Erythroblast (primary cell): ENCODE measurements at places on chromosomes 5 and 9.

DNA sequence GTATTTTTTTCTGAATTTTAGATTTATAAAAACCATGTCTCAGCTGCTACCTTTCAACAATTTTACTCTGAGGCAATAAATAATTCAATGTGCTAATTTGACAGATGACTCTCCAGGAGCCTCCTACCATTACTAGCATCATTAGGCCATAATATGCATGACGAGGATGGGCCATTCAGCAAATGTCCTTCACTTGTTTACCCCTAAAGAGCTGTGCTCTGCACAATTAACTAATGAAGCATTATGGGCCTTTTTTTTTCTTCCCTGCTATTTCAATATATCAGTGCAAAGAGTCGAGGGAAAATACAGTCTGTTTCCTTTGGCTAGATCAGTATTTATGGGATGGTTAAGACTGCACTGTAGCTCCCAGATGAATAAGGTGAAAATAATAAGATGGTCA is 627.2 kb downstream of the ISL1 start:
- DNase-seq = no peak

DNA sequence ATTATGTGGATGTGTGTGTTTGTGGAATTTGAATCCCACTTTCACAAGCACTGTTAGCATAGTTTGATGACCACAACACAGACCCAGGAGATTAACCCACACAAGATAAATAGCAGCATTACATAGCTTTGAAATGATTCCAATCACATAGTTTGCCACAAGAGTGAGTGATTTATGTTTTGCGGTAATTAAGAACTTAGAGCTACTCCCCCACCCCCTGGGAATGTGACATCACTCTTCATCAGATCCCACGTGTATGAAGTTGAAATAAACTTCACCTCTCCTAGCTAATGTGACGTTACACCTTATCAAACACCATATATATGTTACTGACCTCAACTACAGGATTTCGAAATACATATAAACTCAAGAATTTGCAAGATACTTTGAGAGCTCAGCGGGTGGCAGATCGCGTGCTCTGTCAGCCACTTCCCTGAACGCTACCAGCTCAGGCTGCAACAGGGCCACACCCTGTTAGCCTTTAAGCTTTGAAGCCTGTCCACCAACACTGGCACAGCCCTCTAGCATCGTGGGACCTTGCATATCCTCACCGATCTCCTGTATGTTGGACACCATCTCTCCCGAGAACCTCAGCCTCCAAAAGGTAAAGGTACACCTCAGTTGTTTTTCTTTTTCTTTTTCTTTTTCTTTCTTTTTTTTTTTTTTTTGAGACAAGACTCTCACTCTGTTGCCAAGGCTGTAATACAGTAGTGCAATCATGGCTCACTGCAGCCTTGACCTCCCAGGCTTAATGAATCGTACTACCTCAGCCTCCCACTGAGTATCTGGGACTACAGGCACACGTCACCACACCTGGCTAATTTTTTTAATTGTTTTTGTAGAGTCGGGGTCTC is 1.7 kb upstream of the AGTPBP1 start:
- DNase-seq = peak; percentile 66

GRCh38 chr5:81749561-81750307 is 1.2 kb downstream of the SSBP2 start:
- DNase-seq = peak; percentile 66

- peak; percentile 73 for DNase-seq
Observed at GRCh38 chr5:55306641-55307382, 682 bp downstream of the DHX29 start.

DNA sequence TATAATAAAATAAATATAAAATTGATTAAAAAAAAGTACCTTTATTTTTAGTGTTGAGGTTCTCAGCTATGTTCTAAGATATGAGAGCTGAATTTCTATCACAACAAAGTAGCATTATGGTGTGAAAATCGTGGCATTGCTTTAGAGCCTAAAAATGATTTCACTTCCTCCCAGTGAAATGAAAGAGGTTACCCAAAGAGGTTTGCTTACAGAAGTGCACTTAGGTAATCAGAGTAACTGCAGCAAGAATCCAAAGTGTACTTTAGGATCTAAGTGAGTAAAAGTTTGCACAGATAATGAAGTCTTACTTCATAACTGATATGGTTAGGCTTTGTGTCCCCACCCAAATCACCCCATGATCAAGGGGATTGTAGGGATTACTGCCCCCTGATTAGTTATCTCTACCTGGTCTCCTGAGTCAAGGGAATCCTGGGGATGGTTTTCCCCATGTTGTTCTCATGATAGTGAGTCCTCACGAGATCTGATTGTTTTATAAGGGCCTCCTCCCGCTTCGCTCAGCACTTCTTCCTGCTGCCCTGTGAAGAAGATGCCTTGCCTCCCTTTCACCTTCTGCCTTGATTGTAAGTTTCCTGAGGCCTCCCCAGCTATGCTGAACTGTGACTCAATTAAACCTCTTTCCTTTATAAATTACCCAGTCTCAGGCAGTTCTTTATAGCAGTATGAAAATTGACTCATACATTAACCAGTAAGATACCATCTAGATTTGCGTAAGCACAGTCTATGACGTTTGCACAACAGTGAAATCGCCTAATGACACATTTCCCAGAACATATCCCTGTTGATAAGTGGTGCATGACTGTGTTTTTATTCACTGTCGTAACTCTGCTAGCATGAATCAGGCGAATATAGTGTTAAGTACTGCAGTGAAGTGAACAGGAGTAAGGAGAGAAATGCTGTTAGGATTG is 40.3 kb upstream of the LRRC70 start:
- peak; percentile 92 for DNase-seq

DNA sequence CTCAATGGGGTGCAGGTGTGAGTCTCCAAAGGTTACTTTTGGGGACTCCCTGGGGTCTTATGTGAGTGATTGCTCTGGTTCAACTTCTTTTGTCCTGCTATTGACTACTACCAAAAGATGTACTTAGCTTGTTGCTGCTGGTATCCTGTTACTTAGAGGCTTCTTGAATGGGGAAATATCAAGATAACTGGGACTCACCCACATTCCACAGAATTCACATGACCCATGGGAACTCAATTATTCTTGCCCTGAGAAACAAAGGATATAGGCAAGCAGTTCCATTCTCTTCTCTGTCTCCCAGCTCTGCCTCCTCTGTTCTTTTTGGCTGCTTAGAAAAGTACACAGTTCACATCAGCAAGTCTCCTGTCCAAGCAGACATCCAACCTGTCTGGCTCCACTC is 105.9 kb downstream of the UNC13B start:
- no peak for DNase-seq

- DNase-seq = peak; percentile 24
Observed at GRCh38 chr9:84404095-84404686, 63.6 kb upstream of the SLC28A3 start.

GRCh38 chr5:17396247-17396646 is 101.8 kb upstream of the TAF11L2 start:
- DNase-seq = no peak

DNA sequence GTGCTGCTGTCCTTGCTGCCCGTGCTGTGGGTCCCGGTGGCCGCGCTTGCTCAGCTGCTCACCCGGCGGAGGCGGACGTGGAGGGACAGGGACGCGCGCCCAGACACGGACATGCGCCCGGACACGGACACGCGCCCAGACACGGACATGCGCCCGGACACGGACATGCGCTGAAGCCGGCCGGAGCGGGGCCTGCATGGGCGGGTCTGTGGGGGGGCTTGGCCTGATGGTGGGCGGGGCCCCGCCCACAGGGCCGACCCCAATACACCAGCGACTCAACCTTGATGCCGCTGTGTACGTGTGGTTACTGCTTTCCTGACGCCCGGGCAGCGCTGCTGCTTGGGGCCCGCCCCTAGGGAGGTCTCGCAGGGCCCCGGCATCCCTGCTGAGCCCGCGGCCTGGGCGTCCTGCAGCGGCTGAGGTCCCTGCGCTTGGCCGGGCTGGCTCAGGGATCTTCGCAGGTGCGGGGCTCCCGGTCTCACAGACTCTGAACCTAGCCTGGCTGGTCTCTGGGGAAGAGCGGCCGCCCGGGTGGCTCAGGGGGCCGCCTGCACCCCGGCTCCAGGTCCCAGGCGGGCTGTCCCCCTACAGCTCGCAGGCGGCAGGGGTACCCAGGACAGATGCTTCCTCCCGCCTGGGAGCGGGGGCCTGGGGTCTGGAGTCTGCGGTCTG is 20.9 kb downstream of the SLC6A18 start:
- DNase-seq = no peak

DNA sequence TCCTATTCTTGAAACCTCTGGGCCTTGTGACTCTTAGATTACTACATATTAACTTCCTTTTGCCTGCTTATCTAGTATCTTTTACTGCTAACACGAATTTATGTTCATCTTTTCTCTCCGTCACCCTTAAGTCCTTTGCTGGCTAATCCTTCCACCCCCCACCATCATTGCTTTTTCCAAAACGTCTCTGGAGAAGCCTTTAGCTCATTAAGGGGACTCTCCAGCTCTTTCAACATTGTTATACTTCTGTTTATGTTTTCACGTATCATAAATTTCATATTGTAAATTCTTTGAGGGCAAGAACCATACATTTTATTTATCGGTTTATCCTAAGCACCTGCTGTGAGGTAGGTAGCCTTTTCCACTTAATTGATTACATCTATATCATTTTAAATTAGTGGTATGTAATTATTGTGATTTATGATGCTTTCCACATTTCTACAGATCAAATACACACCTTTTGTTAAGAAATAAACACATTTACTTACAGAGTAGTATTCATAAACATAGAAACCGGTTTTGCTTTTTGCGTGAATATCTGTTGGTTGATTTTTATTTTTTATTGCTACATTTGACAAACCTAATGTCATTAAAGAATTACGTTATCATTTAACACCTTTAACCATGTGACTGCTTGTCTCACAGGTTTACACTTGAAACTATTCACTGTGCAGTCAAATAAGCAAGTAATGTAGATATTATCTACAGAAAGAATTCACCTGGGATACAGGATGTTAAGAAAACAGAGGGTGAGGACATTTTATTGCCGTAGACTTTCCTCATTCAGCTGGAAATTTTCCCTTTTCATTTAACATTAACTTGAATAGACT is 15.4 kb upstream of the SNX2 start:
- DNase-seq = no peak

- DNase-seq = no peak
Observed at GRCh38 chr9:116207371-116208111, 54.0 kb downstream of the PAPPA start.

- DNase-seq = no peak
Observed at GRCh38 chr5:113236536-113237288, 198.1 kb downstream of the TSSK1B start.

DNA sequence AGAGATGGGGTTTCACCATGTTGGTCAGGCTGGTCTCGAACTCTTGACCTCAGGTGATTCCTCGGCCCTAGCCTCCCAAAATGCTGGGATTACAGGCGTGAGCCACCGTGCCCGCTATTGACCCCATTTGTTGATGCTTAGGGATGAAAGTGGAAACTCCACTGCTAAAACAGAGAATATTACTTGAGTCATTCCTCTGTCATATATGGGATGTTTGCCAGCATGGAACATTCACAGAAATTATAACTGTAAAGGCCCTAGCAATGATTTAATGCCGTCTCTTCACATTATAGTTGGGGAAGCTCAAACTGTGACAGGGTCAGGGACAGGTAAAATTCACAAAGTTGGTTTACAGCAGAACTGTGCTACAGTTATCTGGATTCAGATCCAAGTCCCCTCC is 94.5 kb downstream of the TMC1 start:
- no peak for DNase-seq

- no peak for DNase-seq
Observed at GRCh38 chr5:64587370-64587769, 81.6 kb downstream of the RGS7BP start.

DNA sequence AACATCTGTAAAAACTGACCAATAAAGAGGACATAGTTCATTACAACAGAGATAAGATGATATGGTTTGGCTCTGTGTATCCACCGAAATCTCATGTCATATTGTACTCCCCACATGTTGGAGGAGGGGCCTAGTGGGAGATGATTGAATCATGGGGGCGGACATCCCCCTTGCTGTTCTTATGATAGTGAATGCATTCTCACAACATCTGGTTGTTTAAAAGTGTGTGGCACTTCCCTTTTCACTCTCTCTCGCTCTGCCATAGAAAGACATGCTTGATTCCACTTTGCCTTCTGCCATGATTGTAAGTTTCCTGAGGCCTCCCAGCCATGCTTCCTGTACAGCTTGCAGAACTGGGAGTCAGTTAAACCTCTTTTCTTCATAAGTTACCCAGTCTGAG is 292.8 kb downstream of the SLF1 start:
- DNase-seq = peak; percentile 21
